Kasumi-1 (cell line): ENCODE measurements at places on chromosomes 7 and 10.

- DNase-seq, result no peak
These were observed 73.0 kb downstream of the CTBP2 start for GRCh38 chr10:125087191-125087896.

GRCh38 chr10:12417331-12417730, 68.0 kb downstream of the CAMK1D start:
- no peak for DNase-seq

DNA sequence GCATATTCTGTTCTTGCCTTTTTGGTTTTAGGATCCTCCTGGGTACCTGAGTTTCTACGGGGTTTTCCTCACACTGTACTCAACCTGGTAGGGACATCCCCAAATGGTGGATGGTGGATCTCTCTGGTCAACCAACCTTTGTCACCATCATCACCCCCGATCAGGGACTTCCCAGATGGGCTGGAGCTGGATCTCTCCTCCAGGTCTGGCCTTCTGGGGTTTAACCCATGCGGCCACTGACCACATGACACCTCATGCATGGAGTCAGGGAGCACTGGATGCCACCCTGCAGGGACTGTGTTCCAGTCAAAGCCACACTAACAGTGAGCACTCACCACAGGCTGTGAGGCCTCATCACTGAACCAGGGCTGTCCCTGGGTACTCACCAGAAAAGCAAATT, 80.0 kb downstream of the CELF2 start:
- no peak for DNase-seq

GRCh38 chr7:126608339-126608776, 644.4 kb downstream of the GRM8 start:
- DNase-seq, result peak; percentile 5

DNA sequence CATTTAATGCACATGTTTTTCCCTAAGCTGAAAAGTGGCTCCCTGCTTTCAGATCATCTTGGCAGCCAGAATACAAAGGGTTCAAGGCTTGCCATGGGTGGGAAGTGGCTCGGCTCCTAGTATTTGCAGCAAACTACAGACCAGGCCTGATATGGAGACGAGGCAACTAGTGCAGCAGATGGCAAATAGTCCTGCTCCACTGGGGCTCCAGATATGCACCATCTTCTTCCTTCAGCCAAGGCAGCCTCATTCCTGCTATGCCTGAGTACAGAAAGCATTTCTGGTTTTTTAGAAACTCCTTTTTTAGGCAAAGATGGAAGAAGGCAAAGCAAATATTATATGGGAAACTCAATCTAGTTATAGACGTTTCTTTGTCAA, 23.9 kb downstream of the LRRC4 start:
- no peak for DNase-seq
